Dorsolateral prefrontal cortex (tissue), 122 donors: ENCODE measurements at places on chromosomes 7 and 10.

- no peak for DNase-seq
Measured at GRCh38 chr10:113414543-113414942, 138.3 kb upstream of the HABP2 start.

DNA sequence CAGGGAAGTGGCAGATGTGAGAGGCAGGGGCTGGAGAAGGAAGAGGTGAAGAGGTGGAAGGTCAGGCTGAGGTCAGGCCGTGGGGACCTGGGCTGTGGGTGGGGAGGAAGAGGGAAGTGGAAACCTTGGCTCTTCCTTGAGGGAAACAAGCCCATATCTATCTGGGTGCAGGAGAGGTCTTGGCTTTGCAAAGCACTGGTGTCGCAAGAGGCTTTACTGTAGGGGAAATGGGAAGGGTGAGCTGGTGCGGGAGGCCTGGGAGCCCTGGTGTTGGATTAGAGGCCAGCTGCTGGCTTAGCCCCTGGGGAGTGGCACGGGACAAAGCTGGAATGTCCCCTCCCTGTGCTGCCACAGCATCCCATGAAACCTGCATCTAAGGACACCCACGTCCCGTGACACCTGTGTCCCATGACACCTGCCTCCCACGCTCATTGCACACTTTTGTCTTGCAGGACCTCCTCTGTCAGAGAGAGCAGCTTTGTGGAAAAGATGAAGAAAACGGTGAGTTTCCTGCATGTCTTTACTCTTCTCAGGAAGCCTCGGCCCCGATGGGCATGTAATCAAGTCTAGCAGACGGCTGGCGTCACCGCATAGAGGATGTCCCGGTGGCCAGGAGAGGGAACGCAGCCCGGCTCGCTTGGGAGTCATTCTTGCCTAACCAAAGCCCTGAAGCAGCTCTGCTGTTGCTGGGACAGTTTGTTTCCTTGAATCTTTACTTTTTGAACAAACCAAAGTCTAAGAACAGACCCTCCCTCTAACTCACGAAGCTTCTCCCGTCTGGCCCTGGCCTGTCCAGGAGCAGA lies 22.2 kb downstream of the TMEM120A start:
- DNase-seq: no peak

DNA sequence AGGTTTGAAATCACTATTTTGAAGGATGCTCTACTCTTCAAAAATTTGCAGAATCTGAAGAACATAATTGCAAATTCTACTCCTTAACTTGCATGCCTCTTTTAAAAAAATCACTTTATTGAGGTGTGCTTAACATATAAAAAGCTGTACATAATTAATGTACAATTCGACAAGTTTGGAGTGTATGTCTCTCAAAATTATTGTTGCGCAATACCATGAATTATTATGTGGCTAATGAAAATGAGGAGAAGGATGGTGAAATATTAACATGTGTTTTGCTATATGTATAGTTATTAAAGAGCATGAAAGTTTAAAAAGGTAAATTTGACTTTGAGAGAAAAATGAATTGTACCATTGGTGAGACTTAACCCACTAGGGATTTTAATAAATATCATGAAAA lies 187.2 kb upstream of the MALRD1 start:
- DNase-seq: no peak

GRCh38 chr7:19377611-19378344 lies 232.6 kb upstream of the FERD3L start:
- no peak for DNase-seq

GRCh38 chr10:17655009-17655408 lies 11.1 kb downstream of the STAM start:
- DNase-seq: no peak

GRCh38 chr10:32005050-32005449 lies 51.2 kb downstream of the KIF5B start:
- DNase-seq: no peak

GRCh38 chr7:10474048-10474447 lies 499.6 kb upstream of the PHF14 start:
- DNase-seq: no peak

DNA sequence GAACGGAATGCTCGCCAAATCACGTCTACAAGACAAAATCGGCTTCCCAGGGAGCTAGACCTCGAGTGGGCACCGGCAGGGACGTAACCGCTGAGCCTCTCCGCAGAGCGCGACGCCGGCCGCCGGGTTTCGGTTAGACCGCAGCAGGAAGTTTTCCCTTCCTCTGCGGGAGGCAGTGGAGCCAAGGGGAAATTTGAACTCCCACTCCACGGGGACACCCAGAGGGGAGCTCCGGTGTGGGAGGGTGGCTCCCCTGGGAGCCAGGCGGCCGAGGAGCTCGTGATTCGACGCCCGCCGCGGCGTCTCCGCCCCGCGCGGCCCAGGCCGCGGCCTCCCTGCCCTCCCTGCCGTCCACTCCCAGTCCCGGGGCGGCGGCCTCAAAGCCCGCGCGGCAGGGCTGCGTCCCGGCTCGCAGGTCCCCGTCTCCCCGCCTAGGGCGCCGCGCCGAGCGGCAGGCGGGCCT lies 426 bp downstream of the SYPL1 start:
- no peak for DNase-seq

GRCh38 chr7:142584765-142585164 lies 164.5 kb upstream of the PRSS1 start:
- DNase-seq: no peak

DNA sequence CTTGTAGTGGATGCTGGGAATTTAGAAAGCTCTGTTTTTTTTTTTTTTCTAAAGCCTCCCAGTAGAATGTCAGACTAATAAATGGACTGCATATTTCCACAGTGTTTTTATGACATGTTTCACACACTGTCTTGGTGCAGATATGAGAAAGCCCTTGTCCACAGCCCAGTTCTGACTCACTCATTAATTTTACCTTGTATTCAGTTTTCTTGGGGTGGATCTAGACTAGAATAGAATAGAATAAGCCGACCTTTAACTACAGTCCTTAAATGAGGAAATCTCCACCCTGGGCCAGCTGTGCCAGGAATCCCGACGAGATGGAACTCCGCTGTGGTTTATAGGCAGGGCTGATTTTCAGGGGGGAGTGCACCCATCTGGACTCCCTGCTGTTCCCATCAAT lies 274.7 kb downstream of the NRG3 start:
- no peak for DNase-seq

- DNase-seq: no peak
Measured at GRCh38 chr10:130046591-130046990, 64.0 kb downstream of the C10orf143 start.

GRCh38 chr7:105009667-105010503 lies 4.1 kb upstream of the KMT2E start:
- no peak for DNase-seq

- no peak for DNase-seq
Measured at GRCh38 chr7:155308330-155309020, 10.8 kb downstream of the INSIG1 start.

- no peak for DNase-seq
Measured at GRCh38 chr7:142961595-142961972, 579 bp downstream of the KEL start.

GRCh38 chr7:127916735-127917134 lies 114.5 kb downstream of the LRRC4 start:
- DNase-seq: no peak

DNA sequence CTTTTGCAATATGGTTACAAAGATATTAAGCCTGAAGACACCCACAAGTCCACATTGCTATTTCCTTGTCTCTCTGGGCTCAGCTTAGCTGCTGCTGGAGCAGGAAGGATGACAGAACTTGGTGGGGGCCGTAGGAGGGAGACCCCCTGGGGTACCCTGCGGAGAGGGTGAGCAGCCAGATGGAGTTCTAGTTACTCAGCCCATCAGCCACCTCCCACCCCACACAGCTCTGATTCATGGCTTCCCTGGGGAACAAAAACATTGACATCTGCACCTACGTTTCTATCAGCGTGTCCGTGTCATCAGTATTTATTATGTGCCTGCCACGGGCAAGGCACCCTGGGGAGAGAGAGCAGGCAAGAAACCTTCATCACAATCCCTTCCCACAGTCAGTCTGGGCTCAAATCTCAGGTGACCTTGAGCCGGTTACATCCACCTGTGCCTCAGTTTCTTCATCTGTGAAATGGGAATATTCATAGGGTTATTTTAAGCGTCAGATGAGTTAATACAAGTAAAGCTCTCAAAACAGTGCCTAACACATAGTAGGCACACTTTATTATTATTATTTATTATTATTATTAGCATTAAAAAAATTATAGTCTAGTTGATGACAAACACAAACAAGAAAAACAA lies 131.5 kb downstream of the C10orf105 start:
- no peak for DNase-seq

DNA sequence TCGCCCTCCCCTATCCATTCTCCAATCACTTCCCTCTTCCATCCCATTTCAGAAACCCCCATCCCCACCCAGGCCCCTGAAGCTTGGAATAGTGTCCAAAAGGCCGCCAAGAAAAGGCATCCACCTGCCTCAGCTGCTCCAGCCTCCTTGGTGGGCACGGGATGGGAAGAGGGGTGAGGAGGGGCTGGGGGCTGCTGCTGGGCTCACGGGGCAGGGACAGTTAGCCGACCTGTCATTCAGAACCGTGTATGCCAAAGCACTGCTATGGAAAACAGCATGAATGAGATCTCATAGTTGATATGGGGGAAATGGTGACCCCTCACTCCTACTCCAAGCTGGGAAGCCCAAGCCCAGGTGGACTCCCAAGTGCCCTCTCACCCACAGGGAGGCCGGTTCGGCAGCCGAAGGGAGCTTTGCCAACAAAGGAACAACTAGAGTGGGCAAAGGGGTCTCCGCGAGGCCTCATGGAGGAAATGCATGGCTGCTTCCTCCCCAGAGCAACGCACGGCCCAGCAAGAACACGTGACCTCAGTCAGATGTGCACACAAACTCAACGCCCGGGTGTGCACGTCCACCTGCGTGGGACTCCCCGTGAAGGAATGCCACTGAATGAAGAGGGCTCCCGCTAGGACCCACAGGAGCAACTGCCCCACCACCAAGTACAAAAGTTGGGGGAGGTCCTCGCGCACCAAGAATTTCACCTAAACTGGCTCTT lies 52.5 kb downstream of the EBF3 start:
- DNase-seq: no peak

DNA sequence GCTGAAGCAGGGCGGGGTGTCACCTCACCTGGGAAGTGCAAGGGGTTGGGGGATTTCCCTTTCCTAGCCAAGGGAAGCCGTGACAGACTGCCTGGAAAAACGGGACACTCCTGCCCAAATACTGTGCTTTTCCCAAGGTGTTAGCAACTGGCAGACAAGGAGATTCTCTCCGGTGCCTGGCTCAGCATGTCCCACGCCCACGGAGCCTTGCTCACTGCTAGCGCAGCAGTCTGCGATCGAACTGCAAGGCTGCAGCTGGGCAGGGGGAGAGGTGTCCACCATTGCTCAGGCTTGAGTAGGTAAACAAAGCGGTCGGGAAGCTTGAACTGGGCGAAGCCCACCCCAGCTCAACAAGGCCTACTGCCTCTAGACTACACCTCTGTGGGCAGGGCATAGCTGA lies 80.9 kb upstream of the DNAJB12 start:
- peak; percentile 26 for DNase-seq

DNA sequence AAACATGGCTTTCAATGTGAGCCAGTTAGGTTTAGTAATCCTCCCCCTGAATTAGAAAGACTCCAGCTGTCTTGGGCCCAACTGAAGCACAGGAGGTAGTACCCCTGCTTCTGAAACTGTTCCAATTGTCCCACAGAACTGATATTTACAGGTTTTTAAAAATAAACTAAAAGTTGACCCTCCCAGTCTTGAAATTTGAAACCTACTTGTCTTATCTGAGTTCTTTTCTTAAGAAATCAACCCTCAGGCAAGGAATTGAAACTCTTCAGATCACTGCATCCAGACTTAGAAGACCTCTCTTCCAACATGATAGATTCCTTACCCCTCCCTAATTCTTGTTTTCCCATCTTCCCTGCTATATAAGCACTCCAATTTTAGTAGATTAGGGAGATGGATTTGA lies 13.3 kb upstream of the ARHGAP21 start:
- no peak for DNase-seq
